ENCODE measurements at places on chromosomes 2 and 18.

DNA sequence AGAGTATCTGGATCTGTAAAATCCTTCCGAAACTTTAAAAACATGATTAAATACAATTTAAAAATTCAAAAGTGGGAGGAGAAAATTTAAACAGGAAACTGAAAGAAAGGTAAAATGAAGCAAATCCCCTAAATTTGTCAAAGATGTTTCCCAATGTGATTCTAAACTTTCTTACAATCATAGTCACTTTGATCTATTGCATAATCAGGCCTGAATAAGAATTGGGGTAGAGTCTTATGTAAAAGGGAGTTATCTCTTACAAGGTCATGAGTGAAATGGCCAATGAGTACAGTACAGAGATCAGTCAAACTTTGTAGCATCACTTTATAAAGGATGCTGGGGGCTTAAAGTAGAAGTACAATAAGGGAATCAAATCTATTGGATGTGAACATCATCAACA, 1657.7 kb upstream of the CELF4 start:
- no peak for DNase-seq

DNA sequence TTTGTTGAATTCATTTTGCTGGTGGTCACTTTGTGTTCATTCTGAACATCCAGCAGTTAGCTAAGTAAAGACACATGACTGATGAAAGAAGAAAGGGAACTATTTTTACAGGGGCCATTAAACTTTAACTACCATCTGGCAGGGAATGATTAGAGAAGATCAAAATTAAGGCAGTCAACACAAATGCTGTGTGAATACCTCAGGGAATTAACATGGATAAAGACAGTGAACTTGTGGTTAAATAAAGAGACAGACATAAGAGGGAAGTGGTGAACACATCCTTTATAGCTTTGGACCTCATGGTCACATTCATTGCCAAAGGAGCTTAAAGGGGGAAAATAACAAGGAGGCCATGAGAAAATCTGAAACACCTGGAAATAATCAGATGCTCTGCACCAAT, 52.6 kb upstream of the ATP5MC3 start:
- no peak for DNase-seq

GRCh38 chr2:27054721-27055120, 3.3 kb downstream of the AGBL5 start:
- no peak for DNase-seq

- DNase-seq: no peak
Observed at GRCh38 chr2:53474914-53475313, 292.7 kb upstream of the CHAC2 start.

DNA sequence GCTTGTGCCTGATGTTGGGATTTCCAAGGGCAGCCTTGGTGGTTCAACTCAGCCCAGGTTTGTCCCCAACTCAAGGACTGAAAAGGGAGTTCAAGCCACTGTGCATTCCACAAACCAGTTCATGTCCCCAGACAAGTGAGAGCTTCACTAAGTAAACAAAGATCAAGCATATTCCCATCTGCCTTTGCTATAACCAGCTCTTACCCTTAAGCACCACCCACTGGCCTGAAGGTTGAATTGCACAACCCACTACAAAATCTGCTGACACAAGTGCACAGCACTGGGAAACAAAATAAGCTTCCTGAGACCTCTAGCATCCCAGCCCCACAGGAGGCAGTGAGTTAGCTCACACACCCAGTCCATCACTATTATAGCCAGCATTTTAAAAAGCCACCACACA, 516.7 kb downstream of the NR4A2 start:
- no peak for DNase-seq

Data from NCI-H2107 (cell line).